Fibroblast of skin of abdomen (primary cell): ENCODE measurements at places on chromosomes 1 and 21.

GRCh38 chr21:45022736-45023135 lies 51.6 kb upstream of the ADARB1 start:
- no peak for DNase-seq

DNA sequence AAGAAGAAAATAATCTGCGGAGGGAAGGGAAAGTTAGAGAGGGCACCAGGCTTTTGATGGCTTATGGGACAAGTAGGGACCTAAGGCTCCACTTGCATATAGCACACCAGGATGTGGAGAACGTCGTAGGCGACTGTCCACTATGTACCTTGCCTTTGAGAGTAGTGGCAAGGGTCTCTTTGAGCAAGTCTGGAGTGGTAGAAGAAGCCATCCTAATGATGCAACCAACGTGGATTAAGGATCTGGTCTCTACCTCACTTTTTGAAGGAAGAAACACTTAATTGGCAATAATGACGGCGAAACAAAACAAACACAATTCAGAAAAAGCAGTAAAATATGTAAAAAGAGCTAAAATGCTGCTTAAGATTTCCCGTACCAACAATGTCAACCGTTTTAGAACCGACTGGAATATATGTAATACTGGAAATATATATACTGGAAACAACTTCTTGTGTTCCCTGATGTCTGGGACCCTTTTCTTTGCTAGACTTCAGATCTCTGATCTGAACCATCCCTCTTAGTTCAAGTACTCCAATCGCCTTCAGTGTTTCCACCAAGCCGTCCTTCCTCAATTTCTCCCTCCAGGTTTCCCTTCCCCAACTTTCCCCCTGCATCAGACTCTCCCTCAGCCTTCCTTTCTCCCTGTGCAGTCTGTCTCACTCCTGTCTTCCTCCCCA lies 821 bp upstream of the KHDRBS1 start:
- DNase-seq = no peak

- DNase-seq = peak; percentile 91
Observed at GRCh38 chr1:21324368-21325141, 34.3 kb upstream of the ECE1 start.

DNA sequence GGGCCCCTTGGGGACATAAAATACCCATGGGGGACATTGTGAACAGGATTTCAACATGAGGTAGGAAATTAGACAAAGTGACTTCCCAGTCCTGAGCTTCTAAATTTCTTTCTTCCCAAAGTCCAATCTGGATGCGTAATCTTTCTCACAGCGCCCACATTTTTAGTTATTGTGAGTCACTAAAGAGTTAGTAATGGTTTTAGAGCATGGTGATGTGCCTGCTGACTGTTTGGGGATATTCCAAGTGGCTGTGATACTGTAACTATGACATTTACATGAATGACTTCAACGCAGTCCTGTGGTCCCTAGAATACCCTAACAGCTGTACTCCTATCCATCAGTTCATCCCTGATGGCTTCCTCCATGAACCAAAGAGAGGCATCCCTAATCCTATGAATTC lies 224.0 kb upstream of the COA6 start:
- peak; percentile 8 for DNase-seq

DNA sequence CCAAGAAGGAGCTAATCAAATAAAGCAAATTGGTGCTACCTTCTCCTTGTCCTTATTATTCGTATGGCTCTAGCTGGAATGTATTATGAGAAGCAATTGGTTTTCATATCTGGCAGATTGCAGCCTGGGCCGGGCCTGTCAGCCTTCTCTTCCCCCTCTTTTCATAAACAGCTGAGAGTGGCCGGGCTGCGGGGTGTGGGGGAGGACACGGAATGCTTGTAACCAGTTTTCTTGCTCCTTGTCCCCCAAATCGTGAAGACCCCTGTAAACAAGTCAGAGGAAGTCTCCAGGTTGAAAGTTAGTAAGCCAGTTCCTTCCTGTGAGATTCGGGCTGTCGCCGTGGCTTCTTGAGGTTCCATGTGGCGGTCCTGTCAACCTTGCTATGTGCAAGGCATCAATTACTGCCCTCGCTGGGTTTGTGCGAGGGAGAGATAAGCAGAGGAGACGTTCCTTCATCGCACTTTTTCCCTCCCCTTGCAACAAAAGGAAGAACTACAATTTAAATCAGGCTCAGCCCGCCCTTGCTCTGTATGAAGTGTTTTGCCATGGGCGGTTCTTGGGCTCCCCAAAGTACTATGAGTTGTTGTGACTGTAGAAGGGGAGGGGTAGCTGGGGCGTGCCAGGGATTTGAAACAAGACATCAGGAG lies 450.7 kb downstream of the CAMTA1 start:
- no peak for DNase-seq

DNA sequence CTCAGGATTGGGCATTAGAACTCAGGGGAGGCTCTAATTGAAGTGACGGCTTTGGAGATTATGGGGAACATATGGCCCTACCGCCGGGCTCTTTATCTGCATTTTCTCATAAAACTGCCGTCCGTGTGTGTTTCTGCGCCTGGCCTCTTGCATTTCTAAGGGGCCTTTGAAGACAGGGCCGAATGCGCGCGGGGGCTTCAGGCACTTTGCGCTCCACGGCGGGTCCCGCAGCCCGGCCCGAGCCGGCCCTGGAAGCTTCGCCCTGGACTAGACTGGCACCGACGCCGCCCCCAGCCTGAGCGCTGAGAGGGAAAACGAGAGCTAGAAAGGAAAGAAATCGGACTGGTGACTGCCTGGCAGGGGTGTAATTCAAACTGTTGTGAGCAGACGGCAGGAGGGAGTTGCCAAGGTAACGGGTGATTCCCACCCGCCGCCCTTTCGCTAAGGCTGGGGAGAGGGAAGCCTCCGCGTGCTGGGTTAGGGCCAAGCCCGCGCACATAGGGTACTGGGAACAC lies 120.7 kb downstream of the LMX1A start:
- no peak for DNase-seq

DNA sequence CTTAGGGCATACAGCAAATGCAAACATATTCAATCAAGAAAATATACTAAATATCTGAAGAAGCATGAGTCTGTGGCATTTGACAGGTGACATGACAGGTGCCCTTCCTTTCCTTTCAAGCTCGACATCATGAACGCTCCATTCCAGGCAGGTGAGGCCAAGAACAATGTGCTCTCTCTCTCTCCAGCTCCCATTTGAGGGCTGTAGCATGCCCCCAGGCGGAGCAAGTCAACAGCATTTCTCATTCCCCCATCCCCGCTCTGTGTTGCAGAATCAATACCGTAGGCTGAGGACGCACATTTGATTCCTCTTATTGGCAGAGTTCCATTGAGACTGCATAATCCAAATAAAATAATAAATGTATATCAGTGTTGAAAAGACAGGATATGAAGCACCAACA lies 24.6 kb upstream of the PLPPR4 start:
- no peak for DNase-seq

DNA sequence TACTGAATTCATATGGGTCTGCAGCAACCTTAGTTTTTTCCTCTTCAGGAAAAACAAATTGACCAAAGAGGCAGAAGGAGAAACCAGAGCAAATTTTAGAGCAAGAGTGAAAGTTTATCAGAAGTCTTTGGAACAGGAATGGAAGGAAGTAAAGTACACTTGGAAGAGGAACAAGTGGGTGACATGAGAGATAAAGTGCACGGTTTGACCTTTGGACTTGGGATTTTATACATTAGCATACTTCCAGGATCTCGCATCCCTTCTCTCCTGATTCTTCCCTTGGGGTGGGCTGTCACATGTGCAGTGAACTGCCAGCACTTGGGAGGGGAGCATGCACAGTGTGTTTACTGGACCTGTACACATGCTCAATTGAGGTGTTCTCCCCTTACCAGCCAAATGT lies 754.8 kb upstream of the ADAMTS5 start:
- DNase-seq = no peak

- DNase-seq = peak; percentile 98
Observed at GRCh38 chr1:39398278-39399021, 93.0 kb upstream of the BMP8A start.

- no peak for DNase-seq
Observed at GRCh38 chr1:154406886-154407197, 1.7 kb downstream of the IL6R start.

- DNase-seq = peak; percentile 21
Observed at GRCh38 chr1:241411056-241411775, 54.2 kb upstream of the RGS7 start.

DNA sequence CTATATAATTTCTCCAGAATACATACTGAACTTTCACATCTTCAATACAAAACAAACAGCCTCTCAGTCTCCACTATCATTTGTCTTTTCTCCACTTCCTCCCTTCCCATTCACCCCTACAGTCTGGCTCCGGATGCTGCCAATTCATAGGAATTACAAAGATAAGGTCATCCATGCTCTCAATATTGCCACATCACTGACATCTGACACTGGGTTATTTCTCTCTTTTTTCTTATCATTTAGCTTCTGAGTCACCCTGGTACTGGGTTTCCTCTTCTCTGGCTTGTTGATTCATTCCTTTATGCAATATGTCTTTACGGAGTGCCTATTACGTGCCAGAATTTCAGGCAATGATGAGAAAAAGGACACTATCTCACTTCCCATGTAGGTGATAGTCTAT lies 3.1 kb upstream of the SH3BP5L start:
- peak; percentile 46 for DNase-seq

- DNase-seq = no peak
Observed at GRCh38 chr1:19552291-19553010, 67.1 kb upstream of the CAPZB start.

GRCh38 chr1:178457651-178458050 lies 39.1 kb downstream of the CLEC20A start:
- DNase-seq = no peak

DNA sequence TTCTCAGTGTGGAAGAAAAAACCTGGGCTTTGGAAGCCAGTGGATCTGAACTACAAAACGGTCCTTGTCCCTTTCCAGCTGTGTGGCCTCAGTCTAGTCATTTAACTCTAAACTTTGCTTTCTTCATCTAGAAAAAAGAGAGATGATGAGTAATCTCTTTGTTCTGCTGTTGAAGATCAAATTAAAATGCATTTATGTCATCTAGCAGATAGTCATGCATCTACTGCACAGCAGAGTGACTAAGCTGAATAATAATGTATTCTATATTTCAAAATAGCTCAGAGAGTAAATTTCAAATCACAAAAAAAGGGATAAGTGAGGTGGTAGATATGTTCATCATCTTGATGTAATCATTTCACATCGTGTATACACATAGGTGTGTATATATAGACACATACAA lies 473.2 kb downstream of the DSCAM start:
- peak; percentile 6 for DNase-seq
